ENCODE measurements at places on chromosomes 4 and X.

DNA sequence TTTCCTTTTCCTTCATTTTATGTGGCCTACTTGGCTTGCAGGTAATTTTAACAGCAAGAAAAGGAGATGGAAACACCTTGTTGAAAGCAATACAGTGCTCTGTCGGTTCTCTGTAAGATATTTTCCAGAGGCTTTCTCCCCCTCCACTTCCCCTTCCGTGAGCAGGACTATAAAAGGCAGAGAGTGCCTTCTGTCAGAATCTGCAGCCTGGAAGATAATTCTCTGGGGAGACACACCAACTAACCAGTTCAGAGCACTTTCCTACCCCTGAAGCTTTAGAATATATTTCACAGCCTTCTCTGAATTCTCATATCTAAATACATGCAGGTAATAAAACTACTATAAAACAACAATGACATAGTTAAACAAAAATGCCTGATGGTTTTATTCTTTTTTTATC, 141.1 kb downstream of the IDS start:
- no peak for DNase-seq

DNA sequence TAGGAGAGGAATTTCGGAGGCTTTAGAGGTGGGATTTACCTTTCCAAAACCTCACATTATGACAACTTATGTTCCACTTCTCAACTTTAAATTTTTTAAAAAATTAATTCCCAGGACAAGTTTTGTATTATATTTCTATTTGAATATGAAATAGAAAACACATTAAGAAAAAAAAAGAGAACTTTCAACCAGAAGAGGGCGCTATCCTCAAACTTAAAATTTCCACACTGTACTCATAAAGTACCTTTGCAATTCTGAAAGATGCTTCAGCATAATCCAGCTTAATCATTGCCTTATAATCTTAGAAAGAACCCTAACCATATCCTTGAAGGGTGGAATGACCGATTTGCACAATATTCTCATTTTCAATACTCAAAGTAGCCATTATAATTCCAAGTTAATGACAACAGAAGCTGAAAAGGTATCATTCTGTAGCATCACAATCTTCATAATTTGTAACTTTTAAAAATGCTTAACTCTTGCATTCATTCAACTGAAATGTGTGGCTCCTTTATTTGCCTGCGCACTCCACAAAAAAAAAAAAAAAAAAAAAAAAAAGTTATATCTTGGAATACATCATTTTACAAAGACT, 158.0 kb downstream of the KCNIP4 start:
- no peak for DNase-seq

- no peak for DNase-seq
Measured at GRCh38 chrX:46571423-46572339, 1.9 kb upstream of the CHST7 start.

- DNase-seq = no peak
Measured at GRCh38 chr4:183353557-183353956, 31.3 kb upstream of the CLDN24 start.

GRCh38 chr4:156971676-156972378, at the start of gene PDGFC:
TSS of gene PDGFC (minus strand) at chr4:156971799. CDS start at chr4:156970903, 896 bp downstream.
- peak; percentile 1 for DNase-seq

DNA sequence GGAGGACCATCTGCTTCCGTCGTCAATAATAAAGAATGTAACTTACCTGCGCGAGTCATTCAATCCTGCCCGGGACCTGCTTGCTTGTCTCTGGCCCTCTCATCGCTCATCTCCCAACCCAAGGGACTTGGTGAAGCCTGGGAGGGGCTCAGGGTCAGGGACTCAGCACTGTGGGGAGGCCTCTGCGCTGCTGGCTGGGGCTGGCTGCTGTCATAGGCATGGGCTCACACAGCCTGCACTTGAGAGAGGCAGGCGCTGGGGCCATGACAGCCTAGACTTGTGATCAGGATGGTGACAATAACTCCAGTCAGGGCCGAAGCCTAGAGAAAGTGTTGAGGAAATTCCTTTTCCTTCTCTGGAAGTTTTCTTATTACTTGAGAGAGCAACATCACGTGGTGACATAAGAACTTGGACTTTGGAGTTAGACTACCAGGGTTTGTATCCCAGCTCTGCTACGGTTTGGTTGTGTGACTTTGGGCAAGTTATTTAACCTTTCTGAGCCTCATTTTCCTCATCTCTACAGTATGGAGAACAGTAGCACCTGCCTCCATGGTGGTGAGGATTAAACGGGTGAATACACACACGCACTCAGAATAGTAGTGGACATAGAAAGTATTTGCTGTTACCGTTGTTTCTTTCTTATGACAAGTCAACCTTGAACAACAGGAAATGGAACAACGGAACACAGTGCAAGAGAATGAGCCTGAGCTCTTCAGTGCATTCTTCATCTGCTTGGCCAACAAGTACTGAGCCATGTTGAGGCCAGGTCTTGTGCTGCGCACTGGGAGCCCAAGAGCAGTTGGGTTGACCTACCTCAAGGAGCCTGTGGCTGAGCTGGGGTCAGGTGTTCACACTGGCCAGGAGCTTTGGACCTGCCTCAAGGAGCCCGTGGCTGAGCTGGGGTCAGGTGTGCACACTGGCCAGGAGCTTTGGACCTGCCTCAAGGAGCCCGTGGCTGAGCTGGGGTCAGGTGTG, 60.5 kb downstream of the TBC1D14 start:
- no peak for DNase-seq

DNA sequence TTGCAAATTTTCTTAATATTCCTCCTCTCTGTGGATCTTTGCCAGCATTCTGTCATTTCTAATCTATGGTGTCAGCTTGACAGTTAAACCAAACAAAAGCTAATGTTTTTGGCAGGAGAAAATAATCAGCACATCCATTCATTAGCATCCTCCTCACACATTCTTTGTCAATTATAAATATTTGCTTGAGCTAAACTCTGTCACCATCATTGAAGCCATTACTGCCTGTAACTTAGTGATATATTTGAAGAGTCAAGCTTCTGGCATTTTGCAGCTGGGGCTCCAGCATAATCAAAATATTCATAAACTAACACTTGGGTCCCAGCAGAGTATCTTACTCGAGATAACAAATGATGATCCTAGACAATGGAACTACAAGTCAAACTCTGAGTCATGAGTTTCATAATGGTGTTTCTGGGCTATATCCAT, 126.1 kb downstream of the EIF4E start:
- DNase-seq = no peak

DNA sequence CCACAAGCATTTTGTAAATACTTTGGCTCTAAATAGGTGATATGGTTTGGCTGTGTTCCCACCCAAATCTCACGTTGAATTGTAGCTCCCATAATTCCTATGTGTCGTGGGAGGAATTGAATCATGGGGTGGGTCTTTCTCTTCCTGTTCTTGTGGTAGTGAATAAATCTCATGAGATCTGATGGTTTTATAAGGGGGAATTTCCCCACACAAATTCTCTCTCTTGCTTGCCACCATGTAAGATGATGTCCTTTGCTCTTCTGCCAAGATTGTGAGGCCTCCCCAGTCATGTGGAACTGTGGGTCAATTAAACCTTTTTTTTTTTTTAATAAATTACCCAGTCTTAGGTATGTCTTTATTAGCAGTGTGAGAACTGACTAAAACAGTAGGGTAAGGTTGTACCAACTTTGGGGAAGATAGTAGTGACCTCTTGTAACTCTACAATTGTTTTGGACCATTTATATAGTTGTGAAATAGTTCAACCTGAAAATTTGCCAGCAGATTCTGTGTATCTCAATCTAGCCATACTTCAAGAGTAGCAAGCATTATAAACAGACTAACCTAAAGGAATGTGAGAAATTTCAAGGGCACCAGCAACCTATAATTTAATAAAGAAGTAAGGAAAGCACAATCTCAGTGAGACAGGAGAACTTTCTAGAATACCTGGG, 727.8 kb downstream of the GRID2 start:
- DNase-seq = no peak

DNA sequence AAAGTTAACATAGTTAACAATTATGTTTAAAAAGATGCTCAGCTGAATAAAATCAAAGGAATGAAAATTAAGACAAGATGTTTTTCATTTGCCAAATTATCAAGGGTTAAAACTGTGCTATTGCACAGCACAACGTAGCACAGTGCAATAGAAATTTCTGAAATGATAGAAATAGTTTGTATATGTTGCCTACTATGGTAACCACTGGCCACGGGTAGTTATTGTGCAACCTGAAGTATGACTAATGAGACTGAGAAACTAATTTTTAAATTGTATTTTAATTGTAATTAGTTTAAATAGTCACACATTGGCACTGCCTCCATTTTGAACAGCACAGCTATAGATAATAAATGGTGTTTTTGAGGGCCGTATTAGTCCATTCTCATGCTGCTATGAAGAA, 343.1 kb upstream of the FAM241A start:
- DNase-seq = no peak

DNA sequence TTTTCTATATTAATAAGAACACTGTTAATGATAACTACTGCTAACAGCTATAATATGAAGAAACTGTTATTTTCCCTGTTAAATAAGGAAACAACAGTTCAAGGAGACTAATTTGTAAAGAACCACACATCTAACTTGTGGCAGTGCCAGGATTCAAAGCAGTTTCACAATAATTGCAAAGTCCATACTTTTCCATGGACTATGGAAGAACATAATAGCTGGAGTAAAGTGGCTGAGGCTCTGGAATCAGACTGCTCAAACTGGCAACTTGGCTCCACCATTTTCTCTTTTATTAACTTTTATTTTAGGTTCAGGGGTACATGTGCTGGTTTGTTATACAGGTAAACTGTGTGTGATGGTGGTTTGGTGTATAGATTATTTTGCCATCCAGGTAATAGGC, 393.7 kb upstream of the CPEB2 start:
- DNase-seq = no peak

DNA sequence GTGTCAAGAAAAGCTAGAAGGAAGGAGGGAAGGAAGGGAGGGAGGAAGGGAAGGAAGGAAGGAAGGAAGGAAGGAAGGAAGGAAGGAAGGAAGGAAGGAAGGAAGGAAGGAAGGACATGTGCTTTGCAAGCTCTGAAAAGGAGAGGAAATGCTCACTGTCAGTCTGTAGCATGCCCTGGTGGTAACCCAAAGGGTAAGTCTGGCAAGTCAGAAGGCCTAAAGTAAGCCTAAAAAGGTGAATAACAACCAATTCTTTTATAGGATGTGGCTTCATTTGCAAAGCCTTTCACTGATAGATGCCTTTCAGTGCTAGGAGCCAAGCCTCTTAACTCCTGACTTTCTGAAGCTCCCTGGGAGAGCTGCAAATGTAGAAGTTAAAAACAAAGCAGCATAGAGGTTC, 542.6 kb downstream of the CFAP47 start:
- DNase-seq = no peak
